ENCODE measurements at places on chromosomes 7 and 10.

DNA sequence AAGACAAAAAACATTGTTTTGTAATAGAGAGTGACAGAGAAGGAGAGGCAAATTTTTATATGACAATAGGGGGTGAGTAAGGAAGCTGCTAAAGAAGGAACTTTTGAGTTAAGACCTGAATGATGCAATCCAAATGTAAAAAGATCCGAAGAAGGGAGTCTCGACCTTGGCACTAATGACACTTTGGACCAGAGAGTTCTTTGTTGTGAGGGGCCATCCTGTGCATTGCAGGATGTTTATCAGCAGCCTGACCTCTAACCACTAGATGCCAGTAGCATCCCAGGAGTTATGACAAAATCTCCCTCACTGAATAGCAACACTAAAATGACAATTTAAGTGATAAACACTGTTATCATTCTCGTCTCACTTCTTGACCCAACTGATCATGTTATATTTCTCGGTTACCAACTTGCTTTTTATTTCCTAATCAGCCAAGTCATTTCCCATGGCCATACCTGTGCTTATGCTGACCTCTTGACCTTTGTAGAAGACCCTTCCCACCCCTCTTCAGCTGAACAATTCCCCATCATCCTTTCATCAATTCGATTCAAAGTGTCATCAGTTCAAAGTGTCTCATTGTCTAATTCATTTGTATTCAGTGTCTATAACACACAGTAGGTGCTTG, 30.0 kb downstream of the DGKI start:
- no peak for DNase-seq

DNA sequence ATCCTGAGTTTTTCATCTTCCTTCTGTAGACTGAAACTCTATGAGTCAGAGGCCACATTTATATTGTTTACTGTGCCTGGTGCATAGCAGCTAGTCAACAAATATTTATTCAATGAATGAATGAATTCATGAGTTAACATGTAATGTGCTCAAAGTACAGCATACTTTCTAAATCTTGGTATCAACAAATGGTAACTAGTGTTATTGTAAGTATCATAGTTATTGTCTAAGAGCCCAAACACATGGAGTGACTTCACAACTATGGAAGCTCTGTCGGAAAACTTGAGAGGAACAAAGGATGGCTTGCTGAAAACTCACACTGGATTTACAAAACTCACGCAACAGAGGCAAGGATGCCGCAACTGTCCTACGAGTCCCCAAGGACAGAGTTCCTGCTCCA, 35.9 kb downstream of the DENND2A start:
- no peak for DNase-seq

DNA sequence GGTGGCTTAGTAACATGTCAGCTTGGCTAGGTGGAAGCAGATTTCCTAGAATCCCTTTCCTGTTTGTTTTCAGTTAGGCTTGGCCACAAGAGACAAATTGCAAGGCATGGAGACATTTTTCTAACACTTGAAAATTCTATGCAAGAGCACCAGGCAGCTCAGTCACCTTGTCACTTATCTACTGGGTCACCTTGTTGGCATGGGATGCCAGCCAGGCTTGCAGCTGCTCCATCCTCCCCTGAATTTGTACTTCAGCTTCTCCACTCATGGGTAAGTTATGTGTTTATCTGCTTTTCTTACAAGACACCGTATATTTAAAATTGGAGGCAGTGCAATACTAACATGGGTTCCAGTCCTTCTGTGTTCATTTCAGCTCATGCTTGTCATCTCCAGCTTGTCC, 40.2 kb upstream of the CCSER2 start:
- DNase-seq = no peak

DNA sequence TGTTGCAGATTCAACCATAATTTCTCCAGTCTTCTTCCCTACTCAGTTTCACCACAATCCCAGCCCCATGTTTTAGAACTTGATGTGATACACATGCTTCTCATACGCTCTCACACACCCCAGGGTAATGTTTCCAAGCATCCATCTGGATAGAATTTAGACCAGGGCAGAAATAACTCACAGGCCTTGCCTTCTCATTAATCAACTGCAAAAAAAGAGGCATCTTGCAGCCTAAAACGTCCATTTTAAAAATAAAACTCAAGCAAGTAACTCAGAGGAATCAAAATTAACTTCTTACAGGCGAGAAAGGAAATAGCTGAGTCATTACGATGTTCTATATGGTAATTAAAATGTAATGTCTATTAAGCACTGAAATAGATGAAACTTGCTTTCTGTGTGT, 127.2 kb upstream of the RSU1 start:
- DNase-seq = peak; percentile 20

- DNase-seq = no peak
Observed at GRCh38 chr7:152867502-152867874, 107.9 kb downstream of the ACTR3B start.

- DNase-seq = no peak
Observed at GRCh38 chr7:34013421-34013820, 108.1 kb downstream of the BMPER start.

- no peak for DNase-seq
Observed at GRCh38 chr7:91657483-91658071, 222.9 kb downstream of the MTERF1 start.

DNA sequence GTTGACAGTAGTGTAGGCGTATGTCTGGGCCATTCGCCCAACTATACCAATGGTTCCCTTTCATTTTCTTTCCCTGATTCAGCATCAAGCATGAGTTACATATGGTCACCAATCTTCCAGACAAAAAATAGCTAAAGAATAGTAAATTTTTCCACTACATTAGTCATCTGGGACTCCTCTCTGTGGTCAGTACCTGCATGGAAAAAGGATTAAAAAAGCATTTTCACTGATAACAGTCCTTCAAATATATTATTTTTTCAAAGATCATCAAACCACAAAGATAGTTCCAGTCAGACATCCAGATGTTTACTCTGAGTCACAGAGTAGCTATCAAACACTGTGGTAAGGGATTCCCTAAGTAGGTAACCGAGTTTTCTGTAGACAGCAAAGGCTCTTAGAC, 302.6 kb upstream of the SEMA3D start:
- DNase-seq = no peak

DNA sequence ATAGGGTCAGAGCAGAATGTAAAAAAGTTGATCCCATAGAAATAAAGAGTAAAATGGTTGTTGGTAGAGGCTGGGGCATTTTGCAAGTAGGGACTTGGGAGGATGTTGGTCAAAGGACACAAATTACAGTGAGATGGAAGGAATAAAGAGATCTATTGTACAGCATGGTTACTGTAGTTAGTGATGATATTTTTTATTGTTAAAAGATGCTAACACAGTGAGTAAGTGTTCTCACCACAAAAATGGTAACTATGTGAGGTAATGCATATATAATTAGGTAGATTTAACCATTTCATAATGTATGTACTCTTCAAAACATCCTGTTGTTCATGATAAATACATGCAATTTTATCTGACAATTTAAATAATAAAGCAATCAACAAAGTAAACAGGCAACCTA, 280.7 kb upstream of the MAGI2 start:
- DNase-seq = no peak

- DNase-seq = peak; percentile 16
Observed at GRCh38 chr10:129893104-129894089, 70.7 kb downstream of the EBF3 start.

- no peak for DNase-seq
Observed at GRCh38 chr10:122421742-122422141, 32.7 kb upstream of the ARMS2 start.

DNA sequence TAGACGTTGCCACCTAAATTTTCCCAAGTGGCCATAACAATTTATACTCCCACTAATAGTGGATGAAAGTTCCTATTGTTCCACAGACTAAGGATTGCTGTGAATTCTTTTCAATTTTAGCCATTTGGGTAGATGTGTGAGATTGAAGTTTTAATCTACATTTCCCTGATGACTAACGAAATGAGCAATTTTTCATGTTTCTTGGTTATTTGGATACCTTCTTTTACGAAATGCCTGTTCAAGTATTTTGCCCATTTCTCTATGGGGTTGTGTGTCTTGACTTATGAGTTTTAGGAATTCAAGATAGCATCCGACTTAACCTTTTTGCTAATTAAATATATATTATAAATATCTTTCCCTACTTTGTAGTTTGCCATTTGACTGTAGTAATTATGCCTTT, 16.4 kb upstream of the PRKG1 start:
- no peak for DNase-seq

- DNase-seq = no peak
Observed at GRCh38 chr7:113119429-113119828, 1.1 kb upstream of the SMIM30 start.

- no peak for DNase-seq
Observed at GRCh38 chr7:77655836-77656455, 40.3 kb upstream of the RSBN1L start.

DNA sequence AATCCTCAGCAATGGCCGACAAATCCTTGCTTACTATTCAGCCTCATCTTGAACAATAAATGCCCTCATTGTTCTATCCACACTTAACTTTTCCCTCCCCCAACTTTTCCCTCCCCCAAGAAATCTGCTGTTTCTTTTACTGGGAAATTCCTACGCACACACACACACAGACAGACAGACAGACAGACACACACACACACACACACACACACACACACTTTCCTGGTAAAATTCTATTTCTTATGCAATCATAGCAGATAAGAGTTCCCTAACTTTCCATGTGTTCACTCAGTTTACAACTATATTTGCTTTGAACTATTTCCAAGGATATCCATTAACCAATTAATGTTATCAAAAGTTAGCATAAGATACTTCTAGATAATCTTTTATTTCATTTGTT, 52.9 kb downstream of the RELN start:
- DNase-seq = no peak

DNA sequence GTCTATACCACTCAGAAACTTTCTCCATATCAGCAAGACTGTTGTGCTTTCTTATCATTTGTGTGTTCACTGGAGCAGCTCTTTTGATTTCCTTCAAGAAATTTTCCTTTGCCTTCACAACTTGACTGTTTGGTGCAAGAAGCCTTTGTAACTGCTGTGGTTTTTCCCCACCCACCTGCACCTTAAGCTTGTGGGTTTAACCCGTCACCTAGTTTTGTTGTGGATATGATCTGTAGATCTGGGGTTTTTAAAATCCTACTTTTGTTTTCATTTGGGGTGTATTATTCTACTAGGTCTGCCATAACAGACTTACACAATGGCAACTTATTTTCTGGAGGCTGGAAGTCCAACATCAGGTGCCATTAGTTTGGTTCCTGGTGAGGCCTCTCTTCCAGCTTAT, 30.5 kb upstream of the CHST3 start:
- DNase-seq = no peak

DNA sequence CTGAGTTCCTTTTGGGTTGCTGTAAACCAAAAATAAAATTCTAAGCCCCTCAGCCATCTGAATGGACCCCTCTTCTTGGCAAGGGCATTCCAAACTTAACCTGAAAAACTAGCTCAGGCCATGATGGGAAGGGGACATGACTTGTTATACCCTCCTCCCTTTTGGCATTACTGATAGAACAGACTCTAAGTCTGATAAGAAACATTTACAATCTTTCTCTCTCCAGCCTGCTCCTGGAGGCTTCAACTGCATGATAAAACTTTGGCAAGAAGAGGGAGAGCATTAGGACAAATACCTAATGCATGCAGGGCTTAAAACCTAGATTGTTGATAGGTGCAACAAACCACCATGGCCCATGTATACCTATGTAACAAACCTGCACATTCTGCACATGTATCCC, 40.9 kb upstream of the ATOH7 start:
- DNase-seq = no peak

GRCh38 chr10:110005719-110006118, 2.1 kb upstream of the ADD3 start:
- DNase-seq = peak; percentile 8

DNA sequence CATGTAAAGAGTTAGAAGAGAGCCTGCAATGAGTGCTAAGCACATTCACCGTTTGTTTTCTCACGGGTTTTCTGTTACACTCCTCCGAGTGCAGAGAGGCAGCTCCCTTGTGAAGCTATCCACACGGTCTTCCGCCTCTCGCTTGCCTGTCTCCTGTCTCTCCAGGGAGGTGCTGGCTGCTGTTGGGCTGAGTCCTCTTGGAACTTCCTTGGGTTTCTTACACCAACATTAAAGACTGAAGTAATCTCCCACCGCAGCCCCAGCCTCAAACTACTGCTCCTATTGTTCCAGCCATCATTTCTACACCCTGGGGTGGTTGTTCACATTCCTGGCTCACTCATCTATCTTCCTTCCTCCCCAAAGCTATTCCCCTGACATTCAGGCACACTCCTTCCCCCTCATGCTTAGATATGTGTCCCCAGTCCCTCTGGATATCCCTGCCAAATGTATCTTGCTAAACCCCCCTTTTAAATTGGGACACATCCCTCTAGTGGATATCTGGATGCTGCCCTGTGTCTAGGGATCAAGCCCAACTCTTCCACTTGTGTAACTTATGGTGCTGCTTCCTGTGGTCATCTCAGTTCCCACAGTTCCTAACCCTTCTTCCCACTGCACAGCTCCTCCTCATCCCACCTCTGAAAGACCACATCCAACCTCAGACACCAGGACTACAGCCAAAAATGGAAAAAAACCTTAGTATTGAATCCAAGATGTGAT, 14.1 kb downstream of the ESYT2 start:
- no peak for DNase-seq

DNA sequence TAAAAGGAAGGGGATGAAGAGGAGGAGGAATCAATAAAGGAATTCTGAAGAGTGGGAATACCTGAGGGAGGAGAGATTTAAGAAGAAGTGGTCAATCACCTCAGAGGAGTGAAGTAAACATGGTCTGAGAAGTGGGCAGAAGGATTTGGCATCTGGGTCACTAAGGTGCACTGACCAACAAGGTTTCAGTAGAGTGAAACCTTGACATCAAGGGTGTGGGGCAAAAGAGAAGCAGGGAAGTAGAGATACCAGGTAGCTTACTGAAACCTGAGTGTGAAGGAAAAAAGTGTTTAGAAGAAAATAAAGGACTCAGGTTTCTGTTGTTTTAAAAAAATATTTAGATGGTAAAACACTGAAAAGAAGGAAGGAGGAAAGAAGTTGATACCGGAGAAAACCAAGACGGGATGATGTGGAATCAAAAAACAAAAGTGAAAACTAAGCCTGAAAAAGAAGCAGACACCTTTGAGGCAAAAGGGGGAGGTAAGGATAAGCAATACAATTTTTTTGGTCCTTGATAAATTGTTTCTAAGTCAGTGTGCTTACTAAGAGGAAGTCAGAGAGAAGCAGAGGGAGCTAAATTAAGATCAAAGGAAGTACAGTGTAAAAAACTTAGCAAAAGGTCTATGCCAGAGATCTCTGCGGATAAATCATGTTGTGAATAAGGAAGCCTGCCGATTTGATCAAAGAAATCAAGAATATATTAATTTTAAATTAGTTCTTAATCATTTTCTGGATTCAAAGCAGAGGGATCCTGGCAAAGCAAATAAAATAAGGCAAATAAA, 137.2 kb upstream of the GPR22 start:
- DNase-seq = no peak

- no peak for DNase-seq
Observed at GRCh38 chr7:151000897-151001495, 10.2 kb downstream of the NOS3 start.

GRCh38 chr7:40604601-40605438, 470.0 kb downstream of the SUGCT start:
- no peak for DNase-seq

Measured in DMS 273 treated with DMSO at 0.1 percent for 48 hours (cell line).